ENCODE measurements at places on chromosomes 7 and 10.

- DNase-seq, result no peak
These were observed 9.5 kb upstream of the URGCP start for GRCh38 chr7:43915907-43916306.

- DNase-seq, result peak; percentile 87
These were observed 131.1 kb upstream of the CDK1 start for GRCh38 chr10:60646966-60647796.

- DNase-seq, result peak; percentile 69
These were observed 19.3 kb downstream of the MYOF start for GRCh38 chr10:93462881-93463280.

GRCh38 chr10:126437635-126438406 is 49.5 kb upstream of the ADAM12 start:
- DNase-seq, result no peak

- no peak for DNase-seq
These were observed 86.7 kb upstream of the PRR15 start for GRCh38 chr7:29476916-29477315.

DNA sequence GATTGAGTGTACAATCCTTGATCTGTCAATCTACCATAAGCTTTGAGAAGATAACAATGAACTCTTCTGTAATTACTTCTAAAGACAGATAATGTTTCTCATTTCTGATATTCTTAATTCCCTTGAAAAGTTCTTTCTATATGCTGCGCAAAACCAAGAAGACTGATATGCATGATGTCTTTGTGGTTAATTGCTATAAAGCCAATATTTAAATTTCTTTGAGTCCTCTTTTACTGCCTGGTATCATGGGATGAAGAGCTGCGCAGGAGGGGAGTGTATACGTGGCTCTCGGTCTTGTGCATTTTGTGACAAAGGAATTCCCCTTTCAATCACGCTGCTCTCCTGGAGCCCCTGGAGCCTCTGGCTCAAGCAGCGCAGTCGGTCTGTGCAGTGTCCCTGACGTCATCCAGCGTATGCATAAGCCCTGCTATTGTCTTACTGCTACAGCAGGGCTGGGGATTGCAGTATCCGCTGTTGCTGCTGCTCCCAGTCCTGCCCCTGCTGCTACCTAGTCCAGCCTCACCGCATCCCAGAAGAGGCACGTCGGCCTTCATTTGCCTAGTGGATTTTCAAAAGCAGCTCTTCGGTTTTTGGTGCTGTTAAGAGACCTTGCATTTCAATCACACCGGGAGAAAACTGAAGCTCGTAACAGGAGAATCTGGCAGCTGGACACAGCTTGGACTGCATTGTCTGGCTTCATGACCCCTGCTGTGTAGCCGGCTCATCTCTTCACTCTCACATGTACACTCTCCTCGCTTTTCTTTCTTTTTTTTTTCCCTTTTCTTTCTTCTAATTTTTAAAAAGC is 66.7 kb downstream of the ST7 start:
- DNase-seq, result peak; percentile 96

Data from choroid plexus epithelial cell (primary cell).